ENCODE measurements at places on chromosomes 1 and 21.

DNA sequence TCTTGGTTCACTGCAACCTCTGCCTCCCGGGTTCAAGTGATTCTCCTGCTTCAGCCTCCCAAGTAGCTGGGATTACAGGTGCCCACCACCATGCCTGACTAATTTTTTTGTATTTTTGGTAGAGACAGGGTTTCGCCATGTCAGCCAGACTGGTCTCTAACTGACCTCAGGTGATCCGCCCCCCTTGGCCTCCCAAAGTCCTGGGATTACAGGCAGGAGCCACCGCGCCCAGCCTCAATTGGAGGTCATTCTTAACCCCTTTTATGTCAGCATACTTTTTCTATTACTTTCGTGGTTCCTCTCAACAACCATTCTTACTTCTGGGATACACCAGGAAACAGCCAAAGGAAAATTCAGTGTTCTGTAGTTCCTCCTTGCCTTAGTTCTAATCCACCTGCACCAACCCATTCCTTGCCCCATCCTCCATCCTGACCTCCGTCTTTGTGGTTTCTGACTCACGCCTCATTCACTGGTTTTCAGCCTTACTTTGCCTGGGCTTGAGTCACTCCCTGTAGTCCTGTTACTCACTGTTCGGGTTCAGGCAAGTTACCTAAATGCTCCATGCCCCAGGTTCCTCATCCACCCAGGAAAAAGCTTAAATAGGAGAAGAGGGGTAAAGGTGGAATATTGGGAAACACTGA is 12.9 kb upstream of the BCL10 start:
- no peak for DNase-seq

- peak; percentile 55 for DNase-seq
Measured at GRCh38 chr1:165629848-165630628, 996 bp upstream of the MGST3 start.

- DNase-seq, result no peak
Measured at GRCh38 chr1:17682400-17682799, 72.7 kb upstream of the ACTL8 start.

- no peak for DNase-seq
Measured at GRCh38 chr1:81374481-81374880, 426.3 kb upstream of the ADGRL2 start.

DNA sequence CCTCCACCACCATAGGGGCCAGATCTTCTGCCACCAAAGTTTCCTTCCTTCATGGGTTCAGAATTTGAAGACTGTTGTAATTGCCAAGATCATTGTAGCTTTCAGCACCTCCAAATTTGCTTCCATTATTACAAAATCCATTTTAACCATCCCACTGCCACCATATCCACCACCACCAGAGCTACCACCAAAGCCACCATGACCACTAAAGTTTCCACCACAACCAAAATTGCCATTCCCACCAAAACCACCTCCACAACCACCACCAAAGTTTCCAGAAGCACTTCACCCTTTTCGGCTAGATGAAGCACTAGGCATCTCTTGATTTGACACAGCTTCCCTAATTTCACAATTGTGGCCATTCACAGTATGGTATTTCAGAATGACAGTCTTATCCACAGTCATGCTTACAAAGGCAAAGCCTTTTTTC is 45.2 kb downstream of the SLC30A7 start:
- no peak for DNase-seq

DNA sequence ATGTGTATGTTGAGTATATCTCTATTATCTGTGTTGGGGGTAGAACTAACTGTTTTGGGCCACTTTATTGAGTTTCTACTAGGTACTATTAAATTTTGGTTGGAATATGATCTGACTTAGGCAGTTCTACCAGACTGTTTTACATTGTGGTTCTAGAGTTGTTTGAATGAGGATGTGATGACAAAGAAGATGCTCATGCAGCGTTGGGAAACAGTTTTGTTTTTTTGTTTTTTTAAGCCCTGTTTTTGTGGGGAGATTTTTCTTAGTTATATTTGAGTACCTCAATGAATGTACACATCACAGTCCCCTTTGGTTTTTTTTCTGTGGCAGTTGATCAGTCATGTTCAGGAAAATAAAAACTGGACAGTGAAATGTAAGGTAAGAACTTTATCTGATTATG is 40.1 kb downstream of the TMED5 start:
- no peak for DNase-seq

GRCh38 chr1:95278173-95279006 is 44.4 kb downstream of the RWDD3 start:
- no peak for DNase-seq

GRCh38 chr1:214492401-214493075 is 58.9 kb downstream of the PTPN14 start:
- no peak for DNase-seq

- no peak for DNase-seq
Measured at GRCh38 chr1:236149696-236150228, 7.4 kb downstream of the GPR137B start.

DNA sequence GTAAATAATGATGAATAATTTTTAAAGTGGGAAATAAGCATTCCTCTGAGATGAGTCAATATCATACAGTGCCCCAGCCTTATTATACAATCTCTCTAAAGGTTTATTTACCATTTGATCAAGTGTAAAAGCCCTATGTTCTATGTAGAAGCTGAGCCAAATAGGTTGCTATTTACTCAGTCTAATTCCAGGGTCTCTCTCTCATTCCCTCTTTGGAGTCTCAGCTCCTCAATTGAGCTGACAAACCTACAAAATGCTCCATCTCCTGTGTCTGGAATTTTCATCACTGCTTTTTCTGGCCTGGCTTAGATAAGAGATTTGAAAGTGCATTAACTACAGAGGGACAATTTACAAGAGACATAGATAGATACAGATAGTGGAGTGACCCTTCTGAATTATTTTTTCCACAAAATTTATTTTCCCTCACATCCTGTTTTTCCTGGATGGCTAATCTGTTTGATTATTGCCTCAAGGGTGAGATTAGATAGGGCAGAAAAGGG is 24.8 kb upstream of the USH2A start:
- DNase-seq, result no peak

DNA sequence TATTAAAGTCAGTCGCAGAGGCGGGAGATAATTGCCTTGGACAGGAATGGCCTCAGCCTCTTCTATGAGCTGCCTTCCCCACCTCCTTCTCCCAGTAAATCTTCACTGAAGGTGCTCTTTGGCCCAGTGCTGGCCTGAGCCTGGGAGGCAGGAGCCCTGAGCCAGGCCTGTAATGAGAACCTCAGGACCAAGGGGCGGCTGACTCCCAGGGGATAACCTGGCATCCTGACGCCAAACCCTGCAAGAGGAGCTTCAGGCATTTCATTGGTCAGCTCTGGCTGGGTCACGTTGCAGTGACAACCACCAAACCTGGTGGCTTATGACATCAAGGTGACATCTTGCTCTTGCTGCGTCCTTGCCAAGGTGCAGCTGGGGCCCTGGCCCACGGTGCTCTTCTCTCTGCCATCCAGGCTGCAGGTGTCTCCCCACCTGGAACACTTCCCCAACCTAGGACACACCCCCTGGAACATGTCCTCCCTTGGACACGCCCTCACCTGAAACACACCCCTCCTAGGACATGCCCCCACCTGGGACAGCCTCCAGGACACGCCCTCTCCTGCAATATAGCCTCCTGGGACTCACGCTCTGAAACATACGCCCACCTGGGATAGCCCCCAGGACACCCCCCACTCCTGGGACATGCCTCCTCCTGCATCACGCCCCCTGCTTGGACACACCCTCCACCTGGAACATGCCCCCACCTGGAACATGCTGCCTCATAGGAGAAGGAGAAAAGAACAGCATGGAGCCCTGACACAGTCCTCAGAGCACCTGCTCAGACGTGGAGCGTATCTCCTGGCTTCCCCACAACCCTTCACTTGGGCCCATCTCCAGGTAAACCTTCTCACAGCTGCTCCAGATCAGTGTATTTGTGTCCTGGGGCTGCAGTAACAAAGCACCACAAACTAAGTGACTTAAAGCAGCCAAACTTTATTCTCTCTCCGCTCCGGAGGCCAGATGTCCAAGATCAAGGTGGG is 333.6 kb downstream of the NPHP4 start:
- DNase-seq, result no peak
